ENCODE measurements at places on chromosomes 1 and 21. TPM values are rescaled to one million over a fixed set of nuclear protein-coding genes. Genes with fewer than 3 reads are reported as not detected.

GRCh38 chr1:200861937-200862647 is 10.7 kb upstream of the GPR25 start:
- no peak overlapping the region for H3K27ac ChIP-seq
- no peaks in the 10 kb centered on the region for H3K4me1 ChIP-seq
- H3K4me3 ChIP-seq = no peak overlapping the region
- DNase-seq = no peak
- H3K36me3 ChIP-seq = peaks cover 9% of the 10 kb centered on the region

DNA sequence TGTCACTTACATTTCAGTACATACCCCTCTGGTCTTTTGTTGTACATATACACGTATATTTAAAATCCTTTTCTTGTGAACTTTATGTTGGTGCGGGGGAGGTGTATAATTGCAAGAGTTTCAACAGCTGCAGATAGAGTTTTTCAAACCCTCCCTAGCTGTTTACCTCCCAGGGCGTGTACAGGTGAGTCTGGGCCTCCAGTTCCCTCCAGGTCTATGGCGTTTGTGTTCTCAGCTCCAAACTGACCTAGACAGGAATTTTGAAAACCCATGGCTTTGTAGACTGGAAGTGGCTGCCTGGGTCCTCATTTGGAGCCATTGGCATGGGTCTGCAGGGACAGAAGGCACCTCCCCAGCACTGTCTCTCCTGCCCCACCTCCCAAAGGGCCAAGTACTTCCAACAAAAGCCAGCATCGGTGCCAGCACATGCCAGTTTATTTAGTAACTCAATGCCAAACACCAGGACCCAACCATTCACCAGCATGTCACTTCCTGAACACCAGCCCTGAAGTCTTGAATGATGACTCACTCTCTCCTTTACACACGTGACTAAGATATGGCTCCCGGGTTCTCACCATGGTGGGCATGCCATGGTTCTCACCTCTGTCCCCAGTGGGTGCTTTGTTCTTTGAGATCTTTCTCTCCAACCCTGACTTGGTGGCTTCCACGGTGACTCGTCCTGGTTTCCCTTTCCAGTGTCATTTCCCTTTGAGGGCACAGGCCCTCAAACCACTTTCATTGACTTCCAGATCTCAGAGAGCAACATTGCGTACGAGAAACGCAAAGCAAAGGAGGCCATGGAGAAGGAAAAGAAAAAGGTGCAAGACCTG is 57.3 kb upstream of the EFHD2 start:
- peak overlapping the region; percentile 12 for H3K4me3 ChIP-seq
- peaks cover 95% of the 10 kb centered on the region for H3K4me1 ChIP-seq
- no peaks in the 10 kb centered on the region for H3K27me3 ChIP-seq
- peak overlapping the region; percentile 64 for H3K27ac ChIP-seq
- H3K36me3 ChIP-seq = no peaks in the 10 kb centered on the region

- H3K27ac ChIP-seq = no peak overlapping the region
- no peaks in the 10 kb centered on the region for H3K4me1 ChIP-seq
- no peaks in the 10 kb centered on the region for H3K27me3 ChIP-seq
- H3K36me3 ChIP-seq = no peaks in the 10 kb centered on the region
Measured at GRCh38 chr1:110170766-110171733, 20.8 kb downstream of the SLC6A17 start.

DNA sequence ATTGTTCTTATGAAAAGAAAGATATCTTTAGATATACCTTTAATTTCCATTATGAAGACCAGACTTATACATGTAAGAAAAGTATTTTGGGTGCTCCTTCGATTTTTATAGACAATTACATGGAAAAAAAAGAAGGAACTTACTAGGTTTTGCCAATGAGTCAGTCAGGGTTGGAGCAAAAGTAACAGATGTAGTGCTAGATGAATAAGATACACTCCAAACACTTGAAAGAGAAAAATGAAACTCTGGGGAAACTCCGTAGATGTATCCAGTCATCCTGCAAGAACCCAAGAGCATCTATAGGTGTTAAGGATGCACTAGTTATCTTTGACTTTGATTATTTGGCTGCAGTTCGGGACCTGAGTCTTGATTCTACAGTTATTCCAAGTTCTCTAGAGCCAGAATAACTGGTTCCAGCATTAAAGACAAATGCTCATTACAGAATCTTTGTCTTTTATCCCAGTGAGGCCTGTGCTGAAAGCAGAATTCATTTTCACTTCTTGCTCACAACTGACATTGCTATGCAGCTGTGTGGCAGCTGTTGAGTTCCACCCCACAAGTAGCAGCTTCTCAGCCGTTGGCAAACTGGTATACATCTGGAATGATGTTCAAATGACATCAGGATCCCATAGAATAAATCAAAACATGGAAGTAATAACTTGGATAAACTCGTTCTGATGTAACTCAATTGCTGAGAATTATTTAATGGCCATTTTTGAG is 326.1 kb downstream of the ASTN1 start:
- H3K27me3 ChIP-seq = peaks cover 8% of the 10 kb centered on the region
- H3K36me3 ChIP-seq = no peaks in the 10 kb centered on the region
- H3K27ac ChIP-seq = no peak overlapping the region
- no peak overlapping the region for H3K4me3 ChIP-seq

- H3K27me3 ChIP-seq = no peaks in the 10 kb centered on the region
- H3K4me1 ChIP-seq = no peaks in the 10 kb centered on the region
- no peak for DNase-seq
- no peaks in the 10 kb centered on the region for H3K36me3 ChIP-seq
Measured at GRCh38 chr1:188006354-188006753, 1177.6 kb downstream of the PLA2G4A start.

DNA sequence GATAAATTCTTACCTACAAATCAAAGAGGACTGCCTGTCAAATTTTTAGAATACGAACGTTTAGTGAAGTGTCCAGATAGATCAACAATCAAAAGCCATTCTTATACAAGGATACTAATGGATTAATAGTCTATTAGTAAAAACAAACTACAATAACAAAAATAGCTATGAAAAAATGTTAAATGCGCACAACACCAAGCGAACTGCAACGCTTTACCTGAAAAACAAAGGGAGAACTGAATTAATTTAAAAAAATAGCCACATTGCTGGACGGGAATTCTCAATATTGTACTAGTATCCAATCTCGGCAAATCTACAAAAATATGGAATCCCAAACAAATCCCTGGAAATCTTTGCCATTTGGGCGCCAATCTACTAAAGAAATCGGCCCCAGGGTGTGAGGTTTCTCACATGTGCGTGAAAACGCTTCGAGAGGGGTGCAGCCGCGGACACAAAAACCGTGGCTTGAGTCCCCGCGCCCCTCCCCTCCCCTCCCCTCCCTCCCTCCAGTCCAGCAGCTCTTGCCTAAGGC is 55.6 kb downstream of the TRAF5 start:
- no peaks in the 10 kb centered on the region for H3K27me3 ChIP-seq
- peak overlapping the region; percentile 89 for H3K4me3 ChIP-seq
- no peaks in the 10 kb centered on the region for H3K36me3 ChIP-seq

- no peaks in the 10 kb centered on the region for H3K27me3 ChIP-seq
- no peak overlapping the region for H3K4me3 ChIP-seq
- no peaks in the 10 kb centered on the region for H3K36me3 ChIP-seq
- H3K4me1 ChIP-seq = no peaks in the 10 kb centered on the region
- H3K27ac ChIP-seq = no peak overlapping the region
- peak; percentile 32 for DNase-seq
Measured at GRCh38 chr1:170967042-170967910, 31.9 kb downstream of the MROH9 start.

GRCh38 chr21:28604946-28605537 is 387.6 kb downstream of the LTN1 start:
- no peaks in the 10 kb centered on the region for H3K36me3 ChIP-seq
- H3K4me3 ChIP-seq = no peak overlapping the region
- no peaks in the 10 kb centered on the region for H3K27me3 ChIP-seq
- DNase-seq = no peak
- no peaks in the 10 kb centered on the region for H3K4me1 ChIP-seq
- H3K27ac ChIP-seq = no peak overlapping the region

Gene CYP4B1
- 0.30 TPM for total RNA-seq

GRCh38 chr1:224656392-224656791 is 40.3 kb downstream of the CNIH3 start:
- no peaks in the 10 kb centered on the region for H3K36me3 ChIP-seq
- no peak overlapping the region for H3K27ac ChIP-seq
- peaks cover 14% of the 10 kb centered on the region for H3K4me1 ChIP-seq
- no peaks in the 10 kb centered on the region for H3K27me3 ChIP-seq

DNA sequence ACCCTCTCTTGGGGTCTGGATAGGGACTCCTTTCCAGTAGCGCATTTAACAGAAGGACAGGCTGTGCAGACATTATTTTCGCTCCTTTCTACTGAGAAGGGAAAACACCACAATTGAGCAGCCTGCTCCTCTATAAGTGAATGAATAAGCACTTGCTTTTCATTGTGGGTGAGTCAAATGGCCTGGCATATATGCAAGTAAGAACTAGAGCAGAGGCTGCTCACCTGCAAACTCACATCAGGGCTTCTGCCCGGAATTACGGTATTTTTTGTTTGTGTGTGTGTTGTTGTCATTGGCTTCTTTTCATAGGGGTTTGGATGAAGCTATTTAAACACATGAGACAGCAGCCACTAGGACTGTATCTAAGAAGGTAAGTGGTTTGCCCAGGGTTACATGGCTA is 200.1 kb upstream of the CAMK1G start:
- no peak overlapping the region for H3K4me3 ChIP-seq
- H3K36me3 ChIP-seq = no peaks in the 10 kb centered on the region
- no peaks in the 10 kb centered on the region for H3K4me1 ChIP-seq
- DNase-seq = no peak
- H3K27ac ChIP-seq = no peak overlapping the region

Gene ORC1
- total RNA-seq = 25.6 TPM

GRCh38 chr1:59018860-59019259 is 235.0 kb upstream of the JUN start:
- DNase-seq = no peak
- no peak overlapping the region for H3K4me3 ChIP-seq
- no peaks in the 10 kb centered on the region for H3K36me3 ChIP-seq
- H3K4me1 ChIP-seq = peaks cover 22% of the 10 kb centered on the region

- no peak for DNase-seq
- peaks cover 62% of the 10 kb centered on the region for H3K4me1 ChIP-seq
- H3K27me3 ChIP-seq = no peaks in the 10 kb centered on the region
- H3K36me3 ChIP-seq = no peaks in the 10 kb centered on the region
- no peak overlapping the region for H3K4me3 ChIP-seq
Measured at GRCh38 chr1:214475331-214475730, 76.1 kb downstream of the PTPN14 start.

DNA sequence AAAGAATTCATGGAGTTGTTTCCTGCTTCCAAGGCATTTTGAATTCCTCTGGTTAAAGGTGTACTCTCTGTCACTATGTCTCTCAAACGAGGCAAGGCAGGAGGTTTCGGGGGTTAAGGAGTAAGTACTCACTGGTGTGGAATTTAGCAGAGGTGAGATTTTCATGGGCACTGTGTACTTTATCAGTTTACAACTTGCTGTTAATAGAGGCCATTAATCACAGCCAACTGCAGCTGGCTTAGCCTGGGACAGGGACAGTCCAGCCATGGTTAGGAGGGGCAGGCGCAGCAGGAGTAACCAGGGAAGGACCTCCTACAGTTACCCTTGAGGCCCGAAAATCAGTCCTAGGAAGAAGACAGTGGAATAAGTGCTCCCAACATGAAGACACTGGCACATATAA is 18.1 kb upstream of the TMEM9 start:
- no peak overlapping the region for H3K4me3 ChIP-seq
- H3K4me1 ChIP-seq = peaks cover 9% of the 10 kb centered on the region
- H3K36me3 ChIP-seq = no peaks in the 10 kb centered on the region
- no peak for DNase-seq

DNA sequence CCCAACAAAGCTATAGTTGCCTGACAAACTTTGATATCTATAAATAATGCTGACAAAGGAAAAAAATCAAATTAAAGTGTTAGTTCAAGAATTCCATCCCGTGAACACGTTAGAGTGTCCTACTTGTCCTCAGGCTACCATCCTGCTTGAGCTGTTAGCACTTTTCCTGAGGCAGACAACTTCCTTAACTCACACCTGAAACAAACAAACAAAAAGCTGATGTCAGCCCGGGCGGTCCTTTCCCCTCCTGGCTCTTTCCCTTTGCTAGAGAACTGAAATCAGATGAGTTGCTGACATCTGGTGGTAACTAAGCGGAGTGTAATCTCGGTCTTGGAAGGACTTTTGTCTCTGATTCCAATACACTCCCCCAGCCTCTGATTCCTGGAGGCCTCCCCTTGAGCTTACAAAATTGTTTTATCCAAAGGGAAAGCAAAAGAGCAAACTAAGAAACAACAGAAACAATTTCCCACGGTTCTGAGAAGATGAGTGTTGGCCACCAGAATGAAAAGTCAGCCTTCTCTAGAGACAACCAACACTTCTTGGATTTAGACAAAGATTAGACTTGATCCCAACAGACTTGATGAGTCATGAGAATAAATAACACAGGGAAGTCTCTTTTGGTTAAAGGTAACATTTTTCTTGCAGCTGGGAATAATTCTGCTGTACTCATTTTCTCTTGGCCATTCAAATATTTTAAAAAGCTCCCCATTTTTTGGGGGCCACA is 135.4 kb downstream of the PROX1 start:
- peak; percentile 51 for DNase-seq
- no peak overlapping the region for H3K4me3 ChIP-seq
- H3K36me3 ChIP-seq = no peaks in the 10 kb centered on the region
- no peaks in the 10 kb centered on the region for H3K4me1 ChIP-seq

Gene PLEKHN1
- total RNA-seq = 11.6 TPM

Gene TRABD2B
- 0.05 TPM for total RNA-seq

DNA sequence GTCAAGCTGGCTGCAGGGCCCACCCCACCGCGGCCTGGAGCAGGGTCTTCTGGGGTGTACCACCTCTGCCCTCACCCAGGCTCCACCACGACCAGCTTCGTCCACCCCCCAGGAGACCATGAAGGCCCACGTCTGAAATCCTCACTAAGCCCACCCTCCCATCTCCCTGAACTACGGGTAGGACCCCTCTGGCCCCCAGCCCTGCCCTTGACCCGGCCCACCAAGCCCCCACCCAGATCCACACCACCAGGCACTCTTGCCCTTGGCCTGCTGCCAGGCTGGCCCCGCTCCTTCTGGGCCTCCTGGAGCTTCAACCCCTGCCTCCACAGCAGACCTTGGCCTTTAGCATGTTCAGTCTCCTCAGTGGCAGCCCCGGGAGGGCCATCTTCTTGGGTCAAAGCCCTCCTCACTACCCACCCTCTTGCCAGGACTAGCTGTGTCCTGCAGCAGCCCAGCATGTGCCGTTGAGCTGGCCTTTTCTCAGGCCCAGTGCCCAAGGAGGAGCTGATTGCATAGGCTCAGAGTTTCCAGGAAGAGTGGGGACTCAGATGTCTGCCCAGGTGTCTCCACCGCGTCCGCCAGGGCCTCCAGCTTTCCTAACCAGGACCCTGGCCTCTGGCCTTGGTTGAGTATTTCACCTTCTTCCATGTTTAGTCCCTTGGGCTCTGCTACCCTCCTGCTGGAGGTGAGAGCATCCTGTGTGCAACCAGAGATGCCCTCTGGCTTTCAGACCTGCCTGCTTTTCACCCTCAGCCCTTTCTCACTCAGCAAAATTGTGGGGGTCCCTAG is 17.7 kb upstream of the SAMD11 start:
- no peak overlapping the region for H3K4me3 ChIP-seq
- H3K27ac ChIP-seq = peak overlapping the region; percentile 13
- H3K27me3 ChIP-seq = no peaks in the 10 kb centered on the region
- H3K4me1 ChIP-seq = peaks cover 47% of the 10 kb centered on the region
- DNase-seq = no peak

GRCh38 chr1:100362821-100363466 is 10.6 kb downstream of the CDC14A start:
- H3K4me1 ChIP-seq = peaks cover 23% of the 10 kb centered on the region
- H3K27ac ChIP-seq = no peak overlapping the region
- no peaks in the 10 kb centered on the region for H3K27me3 ChIP-seq
- DNase-seq = no peak
- H3K36me3 ChIP-seq = no peaks in the 10 kb centered on the region
